ENCODE measurements at places on chromosomes 5 and 9.

GRCh38 chr5:169294621-169295020 lies 6.3 kb downstream of the SLIT3 start:
- no peak for DNase-seq

DNA sequence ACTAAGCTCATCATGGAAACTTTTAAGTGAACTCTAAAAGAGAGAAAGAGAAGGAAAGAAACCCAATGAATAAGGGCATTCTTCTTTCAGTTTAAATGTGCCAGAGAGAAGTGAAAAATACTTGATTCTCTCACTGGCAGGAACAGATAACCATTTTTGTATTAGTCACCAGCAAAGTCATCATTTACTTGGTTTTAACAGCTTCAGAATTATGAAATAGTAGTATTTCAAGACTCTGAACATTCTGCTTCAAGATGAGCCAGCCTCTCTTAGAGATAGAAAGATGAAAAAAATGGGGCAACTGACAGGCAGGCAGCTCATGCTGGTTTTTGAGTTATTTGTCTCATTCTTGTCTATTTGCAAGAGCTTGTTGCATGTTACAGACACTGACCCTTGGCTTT lies 103.5 kb downstream of the GCNT1 start:
- DNase-seq = peak; percentile 70

DNA sequence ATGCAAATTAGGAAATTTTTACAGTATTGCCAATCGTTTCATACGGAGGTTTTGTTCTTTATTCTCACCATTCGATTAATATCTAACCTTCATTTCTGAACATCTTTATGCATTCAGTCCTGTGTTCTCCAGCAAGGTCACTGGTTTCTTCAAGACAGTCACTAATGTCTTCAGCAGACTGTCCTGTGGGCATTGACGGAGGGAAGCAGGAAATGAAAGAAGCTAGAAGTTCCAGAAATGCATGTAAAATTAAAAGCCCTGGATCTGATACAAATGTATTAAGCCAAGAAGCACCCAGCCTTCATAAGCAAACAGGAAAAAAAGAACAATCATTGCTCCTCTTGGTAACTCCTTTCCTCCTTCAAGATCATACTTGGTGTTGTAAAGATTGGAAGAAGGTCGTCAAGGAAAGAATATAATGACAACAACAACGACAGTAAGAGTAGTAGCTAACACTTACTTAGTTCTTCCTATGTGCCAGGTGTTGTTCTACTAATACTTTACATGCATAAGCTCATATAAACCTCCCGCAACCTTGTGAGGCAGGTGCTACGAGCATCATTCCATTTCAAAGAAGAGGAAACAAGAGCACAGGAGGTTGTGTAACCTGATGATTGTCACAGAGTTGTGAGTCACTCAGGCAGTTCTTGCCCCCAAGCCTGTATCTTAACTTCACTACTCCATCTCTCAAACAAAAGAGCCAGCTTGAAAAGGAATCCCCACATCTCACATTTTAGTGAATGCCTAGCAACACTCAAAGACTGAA lies 59.9 kb upstream of the CER1 start:
- no peak for DNase-seq

DNA sequence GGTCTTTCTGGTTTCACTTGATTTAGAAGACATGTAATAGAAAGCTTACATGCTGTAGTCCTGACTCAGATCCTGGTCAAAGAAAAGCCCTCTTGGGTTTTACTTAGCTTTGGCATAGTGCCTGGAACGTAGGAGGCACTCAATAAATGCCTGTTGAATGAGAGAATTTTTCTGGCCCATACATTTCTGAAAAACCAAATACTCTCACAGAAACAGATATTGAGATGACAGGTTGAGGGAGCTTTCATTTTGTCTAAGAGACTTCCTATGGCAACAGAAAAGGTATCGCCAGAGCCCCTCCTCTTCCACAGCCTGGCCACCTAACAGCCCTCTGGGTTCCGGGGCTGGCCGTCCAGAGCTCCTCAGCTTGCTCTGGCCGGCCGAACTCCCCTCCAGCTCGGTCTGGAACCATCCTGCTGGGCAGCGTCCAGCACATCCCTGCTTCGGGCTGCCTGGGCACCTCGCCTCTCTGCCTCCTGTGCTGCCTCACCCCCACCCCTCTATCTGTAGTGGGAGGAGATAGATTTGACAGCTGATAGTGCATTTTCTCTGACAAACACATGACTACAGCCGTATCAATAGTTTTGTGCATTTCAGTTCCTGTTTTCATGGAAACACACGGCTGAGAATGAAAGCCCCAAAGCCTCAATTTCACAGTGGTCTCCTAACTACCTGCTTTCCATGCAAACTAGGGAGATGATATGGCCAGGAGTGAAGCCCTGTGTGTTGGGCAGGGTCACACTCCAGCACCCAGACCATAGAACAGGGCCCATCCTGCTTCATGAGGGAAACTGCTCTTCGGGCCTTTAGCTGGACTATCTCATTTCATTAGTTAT lies 1.1 kb downstream of the IL4 start:
- peak; percentile 35 for DNase-seq

GRCh38 chr9:129184596-129185122 lies 6.6 kb upstream of the IER5L start:
- DNase-seq = no peak

DNA sequence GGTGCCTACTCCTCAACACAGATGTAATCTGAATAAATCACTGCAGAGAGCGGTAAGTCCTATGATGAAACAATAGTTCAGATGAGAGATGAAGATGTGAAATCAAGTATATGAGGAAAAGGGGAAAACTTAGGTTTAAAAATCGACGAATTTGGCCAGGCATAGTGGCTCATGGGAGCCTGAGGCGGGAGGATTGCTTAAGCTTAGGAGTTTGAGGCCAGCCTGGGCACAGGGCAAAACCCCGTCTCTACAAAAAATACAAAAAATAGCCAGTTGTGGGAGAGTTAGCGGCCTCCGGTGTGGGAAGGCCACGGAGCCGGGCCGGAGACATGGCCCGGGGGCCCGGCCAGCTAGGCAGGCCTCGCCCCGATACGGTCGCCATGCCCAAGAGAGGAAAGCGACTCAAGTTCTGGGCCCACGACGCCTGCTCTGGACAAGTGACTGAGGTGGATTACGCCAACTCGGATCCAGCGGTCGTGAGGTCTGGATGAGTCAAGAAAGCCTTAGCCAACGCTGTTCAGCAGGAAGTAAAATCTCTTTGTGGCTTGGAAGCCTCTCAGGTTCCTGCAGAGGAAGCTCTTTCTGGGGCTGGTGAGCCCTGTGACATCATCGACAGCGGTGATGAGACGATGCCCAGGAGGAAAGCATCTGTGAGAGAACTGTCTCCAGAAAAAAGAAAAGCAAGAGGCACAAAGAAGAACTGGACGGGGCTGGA lies 62.8 kb upstream of the SUB1 start:
- no peak for DNase-seq

DNA sequence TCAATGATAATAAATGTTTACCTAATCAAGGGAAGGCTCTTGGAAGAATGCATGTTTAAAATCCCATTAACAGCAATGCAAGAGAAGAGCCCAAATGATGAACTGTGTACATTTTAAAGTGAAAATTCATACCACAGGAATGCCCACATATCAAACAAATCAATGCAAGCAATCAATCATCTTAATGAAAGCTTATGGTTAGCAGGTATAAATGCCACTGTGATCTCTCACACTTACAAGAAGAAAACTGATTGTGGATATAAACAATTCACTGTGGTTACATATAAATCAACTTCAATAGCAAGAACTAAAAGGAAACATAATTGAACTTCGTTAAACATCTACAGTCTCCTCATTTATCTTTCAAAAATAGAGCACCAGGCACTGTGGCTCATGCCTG lies 161.0 kb upstream of the RORB start:
- no peak for DNase-seq

DNA sequence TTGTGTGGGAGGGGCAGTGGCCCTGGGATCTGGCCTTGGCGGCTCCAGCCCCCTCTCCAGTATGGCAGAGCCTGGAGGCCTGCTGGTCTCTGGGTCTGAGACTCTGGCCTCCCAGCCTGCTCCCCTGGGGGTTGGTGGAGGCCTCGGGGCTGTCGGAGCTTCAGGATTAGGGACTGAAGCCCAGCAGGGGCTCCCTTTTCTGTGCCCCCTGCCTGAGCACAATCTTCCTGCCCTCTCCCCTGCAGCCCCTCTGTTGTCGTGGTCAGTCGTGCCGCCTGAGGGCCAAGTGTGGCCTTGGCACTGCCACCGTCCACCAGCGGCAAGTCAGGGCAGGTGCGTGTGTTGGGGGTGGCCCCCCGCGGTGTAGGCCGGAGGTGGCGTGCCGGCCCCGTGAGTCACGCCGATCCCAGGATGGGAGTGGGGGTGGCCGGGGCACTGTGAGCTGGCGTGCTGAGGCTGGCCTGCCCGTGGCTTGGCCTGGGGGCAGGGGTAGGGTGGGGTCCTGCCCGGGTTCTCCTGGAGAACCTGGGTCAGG lies 53.6 kb downstream of the RXRA start:
- DNase-seq = no peak

GRCh38 chr9:126872516-126872915 lies 12.1 kb downstream of the ZBTB34 start:
- DNase-seq = peak; percentile 12

- DNase-seq = no peak
These were observed 26.2 kb downstream of the UHRF2 start for GRCh38 chr9:6439051-6439703.

- no peak for DNase-seq
These were observed 13.3 kb upstream of the PITX1 start for GRCh38 chr5:135047347-135047695.

- no peak for DNase-seq
These were observed 1.9 kb downstream of the GCNT4 start for GRCh38 chr5:75050415-75050814.

GRCh38 chr5:89372176-89372575 lies 489.2 kb upstream of the MEF2C start:
- peak; percentile 15 for DNase-seq

- DNase-seq = peak; percentile 97
These were observed 77.0 kb downstream of the ZCCHC7 start for GRCh38 chr9:37197158-37198038.

DNA sequence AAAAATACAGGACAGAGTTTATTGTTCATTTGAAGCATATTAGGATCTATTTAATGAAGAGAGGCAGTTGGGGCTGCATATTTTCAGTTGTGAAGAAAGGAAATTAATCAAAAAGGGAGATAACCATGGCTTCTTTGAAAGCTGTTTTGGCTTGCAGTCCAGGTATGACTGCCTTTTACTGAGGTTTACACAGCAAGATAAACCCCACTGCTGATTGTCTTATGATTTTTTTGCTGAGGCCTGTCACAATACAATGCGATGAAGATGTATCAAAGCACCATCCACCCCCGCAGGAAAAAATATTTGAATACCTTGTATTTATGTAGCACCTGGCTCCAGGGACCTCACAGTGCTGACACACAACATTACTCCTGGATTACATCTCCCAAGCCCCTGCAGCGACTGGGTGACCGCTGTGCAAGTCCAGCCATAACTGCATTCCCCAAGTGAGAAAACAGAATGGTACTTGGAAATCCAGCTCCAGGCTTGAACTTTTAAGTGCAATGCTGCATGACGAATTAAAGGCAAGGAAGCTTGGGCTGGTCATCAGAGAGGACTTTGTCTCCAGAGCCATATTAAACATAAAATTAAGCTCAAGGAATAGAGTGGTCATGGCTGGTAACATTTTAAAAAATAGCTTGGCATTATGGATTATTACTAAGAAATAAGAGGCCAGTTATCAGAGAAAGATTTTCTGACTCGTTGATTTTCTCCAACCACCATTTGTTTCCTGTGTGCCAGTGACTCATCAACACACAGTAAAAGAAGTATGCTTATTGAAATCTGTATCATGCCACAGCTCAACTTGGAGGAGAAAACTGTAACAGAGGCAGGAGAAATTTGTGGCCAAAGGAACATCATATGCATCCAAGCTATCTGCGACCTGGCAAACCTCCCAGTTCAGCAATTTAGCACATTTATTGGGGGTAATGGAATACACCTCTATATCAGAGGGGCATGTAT lies 374.2 kb downstream of the MAN2A1 start:
- DNase-seq = no peak

DNA sequence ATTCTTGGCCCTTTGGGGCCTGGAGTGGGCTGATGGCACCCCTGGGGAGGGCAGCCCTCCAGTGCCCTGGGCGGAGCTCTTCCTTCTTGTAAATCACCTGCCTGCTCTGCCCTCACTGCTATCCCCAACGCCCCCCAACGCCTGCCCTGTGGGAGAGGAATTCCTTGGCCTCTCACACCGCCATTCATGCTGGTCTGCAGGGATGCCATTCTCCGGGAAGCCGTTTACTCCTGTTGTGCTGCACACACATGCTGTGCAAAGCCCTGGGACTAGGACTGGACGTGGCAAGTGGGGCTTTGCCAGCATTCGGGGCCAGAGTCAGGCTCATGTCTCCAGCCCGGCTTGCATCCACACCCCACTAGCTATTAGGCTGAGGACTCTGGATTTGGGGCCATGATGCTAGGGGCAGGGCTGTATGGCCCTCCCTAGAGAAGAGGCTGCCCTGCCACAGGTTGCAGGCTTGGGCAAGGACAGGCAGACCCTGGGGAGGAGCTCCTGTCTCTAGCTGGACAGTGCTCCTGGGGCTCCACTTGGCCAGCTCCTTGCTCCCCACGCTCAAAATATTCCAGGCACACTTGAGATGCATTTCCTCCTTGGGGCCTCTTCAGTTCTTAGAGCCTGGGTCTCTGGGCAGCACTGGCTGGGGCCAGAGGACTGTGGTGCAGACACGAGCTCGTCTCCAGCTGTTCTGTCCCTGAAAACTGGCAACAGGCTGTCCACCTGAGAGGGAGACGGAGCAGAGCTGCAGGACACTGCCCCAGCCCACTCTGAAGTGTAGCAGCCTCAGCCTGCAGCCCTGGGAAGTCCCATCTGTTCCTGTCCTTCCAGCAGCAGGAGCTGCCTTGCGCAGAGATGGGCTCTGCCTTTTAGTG lies 226.9 kb downstream of the CACNA1B start:
- DNase-seq = no peak

- no peak for DNase-seq
These were observed 138.1 kb downstream of the EMB start for GRCh38 chr5:50302815-50303490.

- no peak for DNase-seq
These were observed 49.4 kb upstream of the ZNF608 start for GRCh38 chr5:124795829-124796228.

DNA sequence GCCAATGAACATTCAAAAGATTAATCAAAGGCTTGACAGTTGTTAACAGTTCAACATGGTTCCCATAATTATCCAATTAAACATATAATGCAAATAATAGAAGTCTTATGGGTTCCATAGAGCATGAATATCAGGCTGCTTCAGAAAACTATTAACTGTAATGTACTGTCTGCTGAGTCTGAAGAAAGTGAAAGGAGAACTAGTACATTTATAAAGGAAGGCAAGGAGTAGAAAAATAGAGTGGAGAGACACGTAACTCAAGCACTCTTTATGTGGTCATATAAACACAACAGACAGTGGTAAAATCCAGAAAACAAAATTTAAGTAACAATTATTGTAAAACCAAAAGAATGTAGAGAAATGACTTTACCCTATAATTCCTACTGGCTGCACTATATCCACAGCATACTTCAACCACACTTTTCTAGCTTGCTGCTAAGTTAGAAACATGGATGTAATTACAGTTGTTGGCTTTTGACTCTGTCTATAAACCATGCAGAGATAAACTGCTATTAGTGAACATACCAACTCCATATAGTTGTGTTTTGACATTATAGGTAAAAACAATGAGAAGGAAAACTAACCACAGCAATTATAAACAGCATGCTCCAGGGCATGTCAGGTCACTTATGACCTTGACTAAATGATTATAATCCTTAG lies 32.7 kb downstream of the NFIB start:
- DNase-seq = peak; percentile 3

Measured in OCI-M1 (cell line).